Central memory CD8-positive, alpha-beta T cell (primary cell): ENCODE measurements at places on chromosomes 7 and 10.

DNA sequence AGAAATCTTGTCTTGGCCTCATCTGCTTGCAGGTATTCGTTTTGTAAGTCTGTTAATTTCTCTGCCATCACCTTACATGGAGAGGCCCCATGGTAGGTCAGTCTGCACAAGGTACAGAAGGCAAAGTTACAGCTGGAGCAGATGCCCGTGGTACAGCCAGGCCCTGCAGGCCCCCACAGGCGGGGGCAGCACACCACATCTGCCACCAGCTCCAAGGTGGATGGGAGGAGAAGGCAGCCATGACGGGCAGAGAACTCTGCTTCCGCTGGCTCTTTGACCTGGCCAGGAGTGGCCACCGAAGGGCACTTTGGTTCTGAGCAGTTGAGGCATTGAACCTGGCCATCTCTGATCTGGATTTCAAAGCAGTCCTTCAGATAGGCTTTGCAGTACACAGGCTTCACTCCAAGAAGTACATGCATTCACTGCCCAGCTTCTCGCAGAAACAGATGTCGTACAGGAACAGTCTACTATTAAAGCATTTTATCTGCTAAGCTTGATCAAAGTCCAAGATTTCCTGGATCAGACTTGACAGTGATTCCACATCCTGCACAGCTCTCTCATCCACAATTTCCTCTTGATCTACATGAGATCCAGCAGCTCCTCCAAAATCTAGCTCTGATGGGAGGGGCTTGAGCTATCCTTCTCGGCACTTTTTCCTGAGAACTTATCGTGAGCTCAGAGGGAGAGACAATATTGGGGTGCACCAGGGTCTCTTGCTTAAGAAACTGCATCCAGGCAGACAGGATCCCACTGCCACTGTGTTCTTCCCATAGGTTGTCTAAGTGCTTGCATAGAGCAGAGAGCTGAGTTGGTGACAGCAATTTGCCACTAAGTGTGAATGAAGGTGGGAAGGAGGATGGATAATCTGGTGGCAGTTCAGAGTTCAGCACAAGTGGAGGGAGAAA is 120.7 kb downstream of the TRRAP start:
- DNase-seq: no peak

DNA sequence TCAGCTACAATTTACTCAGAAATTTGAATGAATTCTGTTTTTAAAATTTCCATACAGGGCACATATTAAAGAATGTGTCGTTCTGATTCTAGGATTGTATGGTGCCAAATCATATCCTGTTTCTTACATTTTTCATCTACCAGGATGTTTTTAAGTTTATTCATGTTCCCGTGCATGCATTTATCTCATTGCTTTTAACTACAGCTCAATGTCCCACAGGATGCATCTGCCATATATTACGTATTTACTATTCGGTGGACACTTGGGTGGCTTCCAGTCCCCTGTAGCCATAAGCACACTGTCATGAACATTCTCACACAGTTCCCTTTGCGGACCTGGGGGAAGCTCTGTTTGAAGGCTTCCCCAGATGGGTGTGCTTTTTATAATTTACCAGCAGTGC is 122.3 kb downstream of the CCDC71L start:
- no peak for DNase-seq

- peak; percentile 29 for DNase-seq
Measured at GRCh38 chr7:131235489-131236317, 92.0 kb upstream of the MKLN1 start.

- DNase-seq: no peak
Measured at GRCh38 chr7:50679218-50680007, 103.3 kb downstream of the GRB10 start.

DNA sequence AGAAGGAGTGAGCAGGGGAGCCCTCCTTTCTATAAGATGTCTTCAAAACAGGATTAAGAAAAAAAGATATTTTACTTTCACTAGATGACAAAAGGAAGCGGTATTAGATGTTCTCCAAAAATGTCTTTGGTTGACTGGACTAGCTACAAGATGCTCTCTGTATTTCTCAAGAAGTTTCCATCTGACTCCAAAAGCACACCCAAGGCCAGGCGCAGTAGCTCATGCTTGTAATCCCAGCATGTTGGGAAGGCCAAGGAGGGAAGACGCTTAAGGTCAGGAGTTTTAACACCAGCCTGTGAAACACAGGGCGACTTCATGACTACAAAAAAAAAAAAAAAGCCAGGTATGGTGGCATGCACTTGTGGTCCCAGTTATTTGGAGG is 84.5 kb downstream of the PIP4K2A start:
- DNase-seq: no peak

DNA sequence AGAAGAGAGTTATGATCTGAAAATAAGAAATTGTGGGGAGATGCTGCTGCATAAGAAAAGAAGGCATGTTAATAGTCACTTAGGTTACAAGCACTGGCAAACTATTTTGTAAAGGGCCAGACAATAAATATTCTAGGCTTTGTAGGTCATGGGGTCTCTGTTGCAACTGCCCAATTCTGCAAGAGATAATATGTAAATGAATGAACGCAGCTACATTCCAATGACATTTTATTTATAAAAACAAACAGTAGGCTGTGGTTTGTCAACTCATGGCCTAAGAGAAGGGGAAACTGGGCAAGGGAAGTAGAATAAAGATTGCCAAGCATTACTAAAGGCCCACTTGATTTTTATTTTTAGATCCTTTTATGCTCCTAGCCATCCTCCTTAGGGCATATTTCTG is 133.1 kb downstream of the RAPGEF5 start:
- no peak for DNase-seq

DNA sequence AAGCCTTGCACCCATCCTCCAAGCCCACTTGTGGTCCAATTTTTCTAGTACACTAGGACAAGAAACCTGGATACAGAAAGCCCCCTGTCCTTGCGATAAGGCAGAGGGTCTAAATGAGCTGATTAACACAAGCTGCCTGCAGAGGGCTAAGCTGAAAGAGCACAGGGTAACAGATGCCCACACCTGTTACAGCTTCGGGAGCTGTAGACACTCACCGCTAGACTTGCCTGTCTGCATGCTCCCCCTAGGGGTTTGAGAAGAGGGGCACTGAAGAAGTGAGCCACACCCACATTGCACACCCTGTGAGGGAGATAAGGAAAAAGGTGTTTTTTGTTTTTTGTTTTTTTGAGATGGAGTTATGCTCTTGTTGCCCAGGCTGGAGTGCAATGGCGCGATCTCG is 386.5 kb upstream of the AUTS2 start:
- no peak for DNase-seq

DNA sequence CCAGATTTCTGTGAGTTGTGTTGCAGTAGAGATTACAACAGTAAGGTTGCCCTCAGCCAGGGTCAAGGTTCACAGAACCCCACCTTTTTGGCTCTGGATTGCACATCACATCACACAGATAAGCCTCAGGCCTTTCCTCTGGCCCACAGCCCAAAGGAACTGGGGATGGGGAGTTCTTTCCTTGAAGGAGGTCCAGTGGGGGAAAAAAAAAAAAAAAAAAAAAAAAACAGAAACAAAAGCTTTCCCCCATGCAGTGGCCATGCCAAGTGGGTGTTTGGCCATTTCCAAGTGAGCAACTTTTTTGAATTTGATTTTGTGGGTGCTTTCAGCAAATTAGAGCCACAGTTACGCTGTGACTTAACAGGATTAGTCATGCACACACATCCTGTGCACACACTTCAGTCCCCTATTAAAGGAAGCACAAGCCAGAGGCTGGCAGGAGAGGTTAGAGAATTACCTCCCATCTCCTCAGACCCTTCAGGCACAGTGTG is 79.3 kb upstream of the NANOS1 start:
- no peak for DNase-seq

DNA sequence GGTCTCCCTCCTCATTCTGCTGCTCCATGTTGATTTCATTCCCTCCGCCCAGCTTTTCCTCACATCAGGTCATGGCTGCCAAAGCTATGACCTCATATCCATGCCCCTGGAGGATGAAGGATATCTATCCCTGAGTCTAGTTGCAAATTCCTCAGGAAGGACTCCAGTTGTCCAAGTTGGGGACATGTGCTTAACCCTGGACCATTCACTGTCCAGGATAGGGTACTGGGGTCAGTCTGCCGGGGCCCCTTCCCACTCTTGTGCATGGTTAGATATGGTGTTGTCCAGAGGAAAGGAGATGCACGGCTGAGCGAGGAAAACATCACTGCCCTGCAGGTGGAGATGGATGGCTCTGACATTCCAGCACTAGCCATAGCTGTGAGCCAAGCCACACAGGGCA is 51.9 kb upstream of the COMTD1 start:
- DNase-seq: no peak

- no peak for DNase-seq
Measured at GRCh38 chr10:44512431-44513022, 127.6 kb upstream of the CXCL12 start.

DNA sequence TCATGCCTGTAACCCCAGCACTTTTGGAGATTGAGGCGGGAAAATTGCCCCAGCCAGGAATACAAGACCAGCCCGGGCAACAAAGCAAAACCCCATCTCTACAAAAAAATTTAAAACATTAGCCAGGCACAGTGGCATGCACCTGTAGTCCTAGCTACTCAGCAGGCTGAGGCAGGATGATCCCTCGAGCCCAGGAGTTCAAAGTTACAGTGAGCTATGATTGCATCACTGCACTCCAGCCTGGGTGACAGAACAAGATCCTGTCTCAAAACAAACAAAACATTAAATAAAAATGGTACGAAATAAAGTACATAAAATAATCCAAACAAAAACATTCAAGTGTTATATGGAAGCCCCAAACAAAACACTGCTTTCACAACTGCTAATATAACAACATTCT is 125.0 kb downstream of the SNX13 start:
- no peak for DNase-seq

- no peak for DNase-seq
Measured at GRCh38 chr7:2072042-2072441, 160.7 kb downstream of the MAD1L1 start.

- DNase-seq: no peak
Measured at GRCh38 chr10:89648074-89648473, 3.0 kb upstream of the PANK1 start.

DNA sequence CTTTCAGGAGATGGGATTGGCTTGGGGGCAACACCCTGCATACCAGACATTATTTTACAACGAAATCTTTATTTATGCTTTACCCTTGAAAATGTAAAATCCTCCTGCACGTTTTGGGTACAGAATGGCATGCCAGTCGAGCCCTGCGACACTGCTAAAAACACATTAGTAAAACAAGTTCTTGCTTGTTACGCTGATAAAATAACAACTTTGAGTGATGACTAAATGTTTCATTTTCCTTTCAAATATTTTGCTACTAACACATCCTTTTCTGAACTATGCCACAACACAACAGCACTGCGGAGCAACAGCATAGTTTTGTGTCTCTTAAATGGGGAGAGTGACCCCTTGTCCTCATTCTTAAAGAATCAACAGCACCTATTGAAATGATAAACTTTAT is 76.0 kb upstream of the SEMA3D start:
- no peak for DNase-seq

DNA sequence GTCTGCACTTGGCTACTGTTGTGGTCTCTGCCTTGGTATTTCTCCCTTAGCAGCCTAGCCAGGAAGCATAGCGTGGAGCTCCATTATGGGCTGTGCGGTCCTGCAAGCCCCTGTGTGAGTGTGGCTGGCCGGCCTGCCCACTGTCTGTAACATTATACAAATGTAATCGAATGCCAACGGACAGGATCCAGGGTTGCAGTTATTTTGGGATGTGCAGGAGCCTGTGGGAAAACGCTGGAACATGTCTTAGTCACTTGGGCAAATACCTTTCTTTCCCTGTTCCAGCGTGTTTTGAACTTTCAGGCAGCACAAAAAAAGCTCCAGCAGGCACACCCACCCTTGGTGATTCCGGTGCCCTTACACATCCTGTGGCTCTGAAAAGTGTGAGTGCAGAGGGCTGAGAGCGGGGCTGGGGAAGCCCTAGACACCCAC is 29.5 kb downstream of the BAG3 start:
- DNase-seq: no peak

- no peak for DNase-seq
Measured at GRCh38 chr7:98830972-98831548, 38.8 kb downstream of the TMEM130 start.

DNA sequence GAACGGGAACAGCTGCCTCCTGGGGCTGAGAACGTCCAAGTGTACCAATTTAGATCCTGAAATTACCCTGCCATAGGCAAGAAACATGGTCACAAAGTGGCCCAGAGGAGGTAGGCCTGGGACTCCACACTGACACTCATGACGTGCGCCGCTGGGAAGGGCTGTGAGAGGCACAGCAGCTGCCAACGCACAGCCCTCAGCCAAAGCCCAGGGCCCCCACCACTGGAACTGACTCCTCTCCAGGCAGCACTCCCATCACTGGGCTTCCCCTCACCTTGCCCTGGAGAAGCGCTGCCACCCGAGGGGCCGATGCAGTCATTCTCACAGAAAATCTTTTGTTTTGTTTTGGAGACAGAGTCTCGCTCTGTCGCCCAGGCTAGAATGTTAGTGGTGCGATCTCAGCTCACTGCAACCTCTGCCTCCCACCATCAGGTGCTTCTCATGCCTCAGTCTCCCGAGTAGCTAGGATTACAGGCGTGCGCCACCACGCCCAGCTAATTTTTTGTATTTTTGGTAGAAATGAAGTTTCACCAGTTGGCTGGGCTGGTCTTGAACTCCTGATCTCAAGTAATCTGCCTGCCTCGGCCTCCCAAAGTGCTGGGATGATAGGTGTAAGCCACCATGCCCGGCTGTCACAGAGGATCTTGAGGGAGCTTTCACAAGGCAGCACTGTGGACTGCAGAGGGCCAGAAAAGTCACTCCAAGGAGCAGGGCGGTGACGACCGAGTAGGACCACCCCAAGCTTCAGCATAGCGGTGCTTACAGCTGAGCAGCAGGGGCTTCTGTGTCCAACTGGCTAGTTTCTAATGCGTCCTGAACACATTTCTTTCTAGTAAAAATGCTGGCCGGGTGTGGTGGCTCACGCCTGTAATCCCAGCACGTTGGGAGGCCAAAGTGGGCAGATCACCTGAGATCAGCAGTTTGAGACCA is 13.5 kb downstream of the GUSB start:
- no peak for DNase-seq

DNA sequence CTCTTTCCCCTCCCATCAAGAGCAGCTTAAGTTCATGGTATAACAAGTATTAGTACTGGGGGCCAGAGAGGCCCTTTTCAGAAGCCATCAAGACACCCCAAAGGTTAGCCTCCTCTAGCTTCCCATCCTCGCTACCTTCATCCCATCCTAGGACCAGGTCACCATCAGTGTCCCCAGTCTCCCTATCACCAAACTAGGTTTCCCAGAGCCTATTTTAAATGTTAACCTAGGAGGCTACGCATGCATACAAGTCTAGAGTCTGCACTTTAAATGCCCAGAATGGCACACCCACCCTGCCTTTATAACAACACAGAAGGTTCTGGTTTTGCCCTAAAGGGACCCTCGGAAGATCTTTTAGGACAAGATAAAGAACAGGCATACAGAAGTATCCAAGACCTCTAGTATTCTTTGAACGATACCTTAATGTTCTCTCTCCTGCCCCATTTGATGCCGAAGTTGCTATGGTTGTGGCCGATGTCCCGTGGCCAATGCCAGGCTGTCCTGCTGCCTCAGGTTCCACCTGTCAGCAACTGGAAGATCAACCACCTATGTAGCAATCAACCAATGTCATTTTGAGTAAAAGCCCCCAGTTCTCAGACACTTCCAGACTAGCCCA is 2.2 kb downstream of the GPRIN2 start:
- DNase-seq: peak; percentile 9

- peak; percentile 49 for DNase-seq
Measured at GRCh38 chr7:65216469-65216868, 157.2 kb upstream of the ZNF92 start.

- no peak for DNase-seq
Measured at GRCh38 chr7:100686201-100686821, 7.7 kb downstream of the GIGYF1 start.
